ENCODE measurements at places on chromosomes 1 and 21.
A peak's percentile ranks its signal among the peaks of the same experiment; 100 is the strongest.

DNA sequence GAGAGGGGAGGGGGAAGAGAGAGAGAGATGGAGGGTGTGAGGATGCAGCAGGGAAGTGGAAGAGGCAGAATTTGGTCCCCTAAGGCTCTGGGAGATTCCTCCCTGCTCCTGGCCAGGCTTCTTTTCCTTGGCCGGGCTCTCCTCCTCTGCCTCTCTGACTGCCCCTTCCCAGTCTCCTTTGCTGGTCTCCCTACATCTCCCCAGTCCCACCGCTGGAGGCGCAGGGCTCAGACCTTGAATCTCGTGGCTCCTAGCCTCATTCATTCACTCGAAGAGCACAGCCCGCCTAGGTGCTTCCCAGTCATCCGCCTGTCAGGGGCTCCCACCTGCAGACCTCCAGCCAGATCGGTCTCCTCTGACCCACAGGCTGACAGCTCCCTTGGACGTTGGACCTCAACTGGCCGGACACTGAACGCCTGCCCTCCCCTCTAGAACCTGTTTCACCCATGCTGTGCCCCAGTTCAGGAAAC, 76.5 kb downstream of the VWA5B1 start:
- DNase-seq: peak; percentile 56

GRCh38 chr1:226649780-226650179, 89.3 kb downstream of the ITPKB start:
- DNase-seq: peak; percentile 41

- no peak for DNase-seq
Measured at GRCh38 chr1:60916199-60916598, 166.2 kb upstream of the NFIA start.

GRCh38 chr1:240691909-240692705, 80.2 kb upstream of the GREM2 start:
- DNase-seq: peak; percentile 70

DNA sequence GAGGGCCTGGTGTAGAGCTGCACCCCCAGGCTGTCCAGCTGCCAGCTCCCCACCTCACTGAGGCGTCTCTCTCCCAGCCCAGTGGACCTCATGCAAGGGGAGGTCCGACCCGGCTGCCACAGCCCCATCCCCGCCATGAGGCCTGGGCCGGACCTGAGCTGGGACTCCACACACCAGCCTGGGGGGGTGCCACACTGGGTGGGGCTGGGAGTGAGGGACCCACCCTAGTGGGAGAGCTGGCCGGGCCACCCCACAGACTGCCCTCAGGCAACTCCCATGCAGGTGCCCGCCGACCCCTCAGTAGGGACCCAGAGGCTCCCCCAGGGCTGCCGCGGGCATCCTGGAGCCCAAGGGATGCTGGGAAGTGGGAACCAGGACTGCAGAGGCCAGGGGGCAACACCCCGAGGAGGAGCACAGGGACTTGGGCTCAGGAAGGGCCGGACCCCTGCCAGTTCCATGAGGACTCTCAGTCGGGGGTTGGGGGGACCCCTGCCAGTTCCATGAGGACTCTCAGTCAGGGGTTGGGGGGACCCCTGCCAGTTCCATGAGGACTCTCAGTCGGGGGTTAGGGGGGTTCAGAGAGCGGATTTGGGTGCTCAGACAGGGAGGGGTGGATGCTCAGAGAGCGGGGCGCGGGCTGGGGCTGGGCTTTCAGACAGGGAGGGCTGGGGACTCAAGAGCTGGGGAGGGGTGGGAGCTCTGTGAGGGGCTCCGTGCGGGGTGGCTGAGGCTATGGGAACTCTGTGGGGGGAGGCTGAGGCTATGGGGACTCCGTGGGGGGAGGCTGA, 1.2 kb upstream of the RNF223 start:
- no peak for DNase-seq

GRCh38 chr1:87129606-87130005, 199.1 kb upstream of the LMO4 start:
- DNase-seq: no peak

DNA sequence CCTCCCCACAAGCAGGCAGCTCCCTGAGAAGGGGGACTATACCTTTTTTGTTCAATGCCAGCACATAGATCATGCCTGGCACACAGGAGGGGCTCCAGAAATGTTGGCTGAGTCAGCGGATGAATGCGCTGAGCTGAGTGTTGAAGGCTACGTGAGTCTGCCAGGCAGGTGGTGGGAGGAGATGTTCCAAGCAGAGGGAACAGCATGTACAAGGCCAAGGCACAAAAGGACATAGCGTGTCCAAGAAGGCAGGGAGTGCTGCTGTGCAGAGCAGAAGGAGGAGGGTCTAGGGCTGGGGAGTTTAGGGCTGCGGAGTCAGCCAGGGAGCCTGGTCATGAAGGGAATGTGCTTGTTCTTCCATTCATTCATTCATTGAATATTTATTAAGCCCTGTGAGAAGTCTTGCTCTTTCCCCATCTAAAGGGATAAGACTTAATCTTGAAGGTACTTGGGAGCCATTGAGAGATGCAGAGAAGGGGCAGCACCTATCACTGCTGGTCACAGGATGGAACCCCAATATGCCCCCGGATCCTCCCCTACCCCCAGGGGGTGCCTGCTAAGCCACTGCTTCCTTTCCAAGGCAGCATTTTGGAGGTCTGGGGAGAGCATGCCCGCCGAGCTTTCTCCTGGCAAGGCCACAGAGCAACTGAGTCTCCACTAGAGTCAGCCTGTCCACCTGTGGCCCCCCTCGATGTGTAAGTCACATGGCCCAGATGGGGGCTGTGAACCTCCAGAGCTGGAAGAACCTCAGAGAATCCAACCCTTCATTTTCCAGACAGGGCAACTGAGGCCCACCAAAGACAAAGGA, 31.2 kb upstream of the LAPTM5 start:
- DNase-seq: no peak

DNA sequence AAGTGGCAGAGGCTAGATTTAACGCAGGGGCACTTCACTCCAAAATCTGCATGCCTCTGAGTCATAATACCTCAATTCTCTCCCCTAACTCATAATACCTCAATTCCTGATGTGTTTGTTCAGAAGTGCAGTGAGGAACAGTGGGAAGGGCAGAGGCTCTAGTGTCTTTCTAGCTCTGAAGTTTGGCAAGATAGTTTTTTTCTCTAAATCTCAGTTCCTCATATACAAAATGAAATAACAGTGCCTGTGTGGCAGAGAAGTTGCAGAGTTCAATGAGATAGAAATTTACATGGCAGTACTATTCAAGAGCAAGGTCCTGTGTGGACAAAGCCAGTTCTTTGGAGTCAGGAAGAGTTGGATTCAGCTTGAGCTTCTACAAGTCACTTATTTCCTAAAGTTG, 9.8 kb downstream of the JUN start:
- no peak for DNase-seq

DNA sequence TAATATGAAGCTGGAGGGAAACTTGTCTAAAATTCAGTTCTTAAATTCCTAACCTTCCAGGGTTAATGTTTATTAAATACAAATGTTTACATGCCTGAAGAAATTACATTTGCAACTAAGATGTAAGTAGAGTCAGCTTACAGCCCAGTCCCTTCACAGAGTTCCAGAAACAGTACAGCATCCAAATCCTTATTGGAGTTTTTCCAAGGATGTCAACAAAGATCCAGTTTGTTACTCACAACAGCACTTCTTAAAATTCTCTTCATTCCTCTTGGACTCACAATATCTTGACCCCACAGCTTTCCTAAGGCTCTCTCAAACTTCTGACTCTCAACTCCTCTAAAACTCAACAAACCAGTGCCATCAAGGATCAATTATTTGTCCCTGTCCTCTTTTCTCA, 50.1 kb upstream of the RWDD3 start:
- DNase-seq: peak; percentile 6
